Naive thymus-derived CD8-positive, alpha-beta T cell (primary cell): ENCODE measurements at places on chromosomes 2 and 18.

GRCh38 chr18:14907420-14907819, 159.4 kb downstream of the ANKRD30B start:
- DNase-seq, result no peak

DNA sequence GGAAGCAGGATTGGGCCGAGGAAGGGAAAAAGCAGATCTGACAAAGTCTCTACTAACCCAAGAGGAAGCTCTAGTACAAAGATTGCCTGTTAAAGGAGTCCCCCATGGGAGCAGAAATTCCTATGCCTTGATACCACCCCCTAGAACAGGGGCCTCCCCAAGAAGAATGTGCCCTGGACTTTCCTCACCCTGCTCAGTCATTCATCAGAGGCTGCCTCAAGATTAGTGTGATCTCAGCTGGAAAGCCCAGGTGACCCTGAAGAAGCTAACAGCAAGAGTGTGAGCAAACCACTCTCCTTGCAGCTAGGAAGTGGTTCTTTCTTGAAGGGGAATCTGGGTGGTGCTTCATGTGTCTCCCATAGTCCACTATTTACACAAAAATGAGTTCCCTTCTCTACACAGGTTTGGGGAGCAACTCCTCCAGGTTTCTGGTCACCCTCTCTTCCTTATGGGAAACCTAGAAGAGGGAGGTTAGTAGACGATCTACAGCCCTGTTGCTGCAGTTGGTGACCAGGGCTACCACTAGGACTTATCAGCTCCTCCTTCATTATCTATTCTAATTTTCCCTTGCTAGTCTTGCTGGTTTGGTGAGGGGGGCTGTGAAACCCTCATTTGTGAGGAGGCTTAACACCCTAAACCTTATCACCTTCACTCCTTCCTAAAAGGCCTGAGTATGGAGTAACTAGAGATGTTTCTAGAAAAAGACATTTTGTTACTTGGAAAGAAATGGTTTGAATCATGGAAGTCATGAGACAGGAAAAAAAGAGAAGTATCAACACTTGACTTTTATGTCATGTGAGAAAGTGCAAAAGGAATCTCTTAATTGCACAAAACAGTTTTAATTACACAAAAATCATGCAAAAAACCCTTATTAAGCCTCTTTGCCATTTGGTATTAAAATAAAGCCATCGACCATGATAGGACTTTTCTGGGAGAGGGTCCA, 2.9 kb upstream of the WDR7 start:
- DNase-seq, result no peak

DNA sequence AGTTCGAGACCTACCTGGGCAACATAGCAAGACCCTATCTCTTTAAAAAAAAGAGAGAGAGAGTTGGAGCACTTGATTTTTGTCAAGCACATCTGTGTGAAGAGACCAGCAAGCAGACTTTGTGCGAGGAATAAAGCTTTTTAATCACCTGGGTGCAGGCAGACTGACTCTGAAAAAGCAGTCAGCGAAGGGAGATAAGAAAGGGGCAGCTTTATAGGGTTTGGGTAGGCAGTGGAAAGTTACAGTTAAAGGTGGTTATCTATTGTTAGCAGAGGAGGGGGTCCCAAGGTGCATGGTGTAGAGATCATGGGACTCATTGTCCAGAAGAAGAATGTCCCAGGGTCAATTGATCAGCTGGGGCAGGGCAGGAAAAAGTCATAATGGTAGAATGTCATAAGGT, 34.4 kb downstream of the NCL start:
- no peak for DNase-seq

- no peak for DNase-seq
Observed at GRCh38 chr2:20103530-20103929, 52.1 kb upstream of the LAPTM4A start.

- DNase-seq, result no peak
Observed at GRCh38 chr2:72131916-72132841, 15.5 kb downstream of the CYP26B1 start.

DNA sequence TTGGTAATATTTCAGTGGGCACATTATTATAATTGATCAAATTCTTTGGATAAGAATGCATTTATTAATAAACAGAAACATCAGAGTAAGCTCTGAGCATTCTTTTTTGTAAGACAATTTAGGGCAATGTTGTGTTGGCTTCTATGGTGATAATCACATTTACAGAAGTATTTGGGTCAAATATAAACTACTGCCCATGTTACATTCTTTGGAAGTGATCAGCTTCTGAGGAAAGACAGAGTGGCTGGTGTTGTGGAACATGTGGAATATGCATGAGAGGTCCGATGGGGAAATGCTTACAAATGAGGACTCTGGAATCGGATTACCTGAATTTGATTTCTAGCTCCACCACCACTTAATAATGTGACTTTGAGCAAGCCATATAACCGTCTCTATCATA, 19.4 kb downstream of the SERPINB13 start:
- no peak for DNase-seq

GRCh38 chr2:50995610-50996009, 36.3 kb downstream of the NRXN1 start:
- DNase-seq, result no peak

- no peak for DNase-seq
Observed at GRCh38 chr18:49970319-49970718, 157.0 kb upstream of the ACAA2 start.

GRCh38 chr18:74709452-74709851, 111.8 kb downstream of the ZNF407 start:
- DNase-seq, result no peak
